ENCODE measurements at places on chromosomes 3 and 15. TPM values are rescaled to one million over a fixed set of nuclear protein-coding genes. Genes with fewer than 3 reads are reported as not detected.
A peak's percentile ranks its signal among the peaks of the same experiment; 100 is the strongest.

CHDH gene
- 29.1 TPM for polyA plus RNA-seq

GOLGA6L24 gene
- polyA plus RNA-seq, result not detected

EPHA6 gene
- 5.0 TPM for polyA plus RNA-seq

SAMMSON gene
- polyA plus RNA-seq, result not detected

MAP4 gene
- polyA plus RNA-seq, result 91.3 TPM

- no peak overlapping the region for H3K27ac ChIP-seq
- H3K27me3 ChIP-seq, result no peaks in the 10 kb centered on the region
- H3K4me1 ChIP-seq, result peaks cover 28% of the 10 kb centered on the region
- no peak for DNase-seq
- H3K36me3 ChIP-seq, result no peaks in the 10 kb centered on the region
These were observed 526.0 kb downstream of the FOXP1 start for GRCh38 chr3:71057526-71057894.

DNA sequence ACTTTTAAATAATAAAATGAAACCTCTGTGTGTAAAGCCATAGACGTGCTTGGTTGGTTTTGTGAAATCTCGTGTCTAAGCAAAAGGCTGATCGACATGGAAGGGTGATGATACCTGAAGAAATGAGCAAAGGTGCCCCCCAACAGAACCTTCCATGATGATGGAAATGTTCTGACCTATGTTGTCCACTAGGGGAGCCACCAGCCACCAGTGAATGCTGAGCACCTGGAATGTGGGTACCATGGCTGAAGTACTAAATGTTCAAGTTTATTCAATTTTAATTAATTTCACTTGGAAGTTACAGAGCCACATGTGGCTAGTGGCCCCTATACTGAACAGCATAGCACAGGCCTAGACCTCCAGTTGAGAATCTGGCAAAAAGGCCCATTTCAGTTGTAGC lies 158.8 kb downstream of the POLR2M start:
- no peaks in the 10 kb centered on the region for H3K4me1 ChIP-seq
- no peak overlapping the region for H3K27ac ChIP-seq
- H3K27me3 ChIP-seq, result no peaks in the 10 kb centered on the region

GRCh38 chr15:98980899-98981228 lies 26.7 kb downstream of the PGPEP1L start:
- H3K27me3 ChIP-seq, result no peaks in the 10 kb centered on the region
- no peaks in the 10 kb centered on the region for H3K36me3 ChIP-seq
- H3K4me3 ChIP-seq, result no peak overlapping the region
- no peak for DNase-seq

DNA sequence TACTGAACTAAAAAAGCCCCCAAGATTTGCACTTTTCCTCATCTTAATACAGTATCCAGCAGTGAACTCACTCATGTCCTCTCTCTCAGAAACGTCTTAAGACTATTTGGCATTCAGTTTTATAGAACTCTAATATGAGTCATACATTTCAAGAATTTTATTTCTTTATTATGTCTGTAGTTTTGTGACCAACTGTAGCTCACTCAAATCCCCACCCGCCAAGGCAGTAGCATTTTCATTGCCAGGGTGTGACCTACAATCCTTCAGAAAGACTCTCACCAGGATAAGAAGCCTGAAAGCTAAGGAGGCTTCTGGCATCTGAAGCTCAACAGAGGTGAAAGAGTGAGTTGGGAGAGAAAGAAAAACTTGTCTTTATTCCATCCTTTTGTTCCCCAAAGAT lies 537.1 kb downstream of the RSL24D1 start:
- H3K4me3 ChIP-seq, result no peak overlapping the region
- no peak overlapping the region for H3K27ac ChIP-seq
- no peak for DNase-seq

DNA sequence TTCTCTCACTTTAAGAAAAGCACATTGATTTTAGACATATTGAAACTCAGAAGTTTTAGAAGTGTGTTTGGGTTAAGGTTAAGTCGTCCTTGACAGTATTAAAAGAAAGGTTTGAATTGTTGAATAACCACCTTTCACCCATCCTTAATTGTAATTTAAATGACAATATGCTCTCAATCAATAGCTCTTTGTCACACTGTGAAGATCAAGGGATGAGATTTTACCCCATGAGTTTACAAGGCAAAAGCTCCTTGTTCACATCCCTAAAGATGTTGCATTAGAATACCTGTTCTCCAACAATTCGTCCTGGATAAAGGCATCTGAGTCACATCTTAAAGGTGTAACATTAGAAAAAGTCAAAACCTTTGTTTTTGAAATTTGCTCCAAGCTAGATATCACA lies 220.4 kb upstream of the MDFIC2 start:
- no peak overlapping the region for H3K27ac ChIP-seq
- no peaks in the 10 kb centered on the region for H3K4me1 ChIP-seq
- no peak for DNase-seq
- no peaks in the 10 kb centered on the region for H3K36me3 ChIP-seq
- peaks cover 6% of the 10 kb centered on the region for H3K27me3 ChIP-seq

GRCh38 chr3:142459929-142460328 lies 12.1 kb upstream of the XRN1 start:
- H3K36me3 ChIP-seq, result no peaks in the 10 kb centered on the region
- no peaks in the 10 kb centered on the region for H3K4me1 ChIP-seq
- no peak overlapping the region for H3K4me3 ChIP-seq

DNA sequence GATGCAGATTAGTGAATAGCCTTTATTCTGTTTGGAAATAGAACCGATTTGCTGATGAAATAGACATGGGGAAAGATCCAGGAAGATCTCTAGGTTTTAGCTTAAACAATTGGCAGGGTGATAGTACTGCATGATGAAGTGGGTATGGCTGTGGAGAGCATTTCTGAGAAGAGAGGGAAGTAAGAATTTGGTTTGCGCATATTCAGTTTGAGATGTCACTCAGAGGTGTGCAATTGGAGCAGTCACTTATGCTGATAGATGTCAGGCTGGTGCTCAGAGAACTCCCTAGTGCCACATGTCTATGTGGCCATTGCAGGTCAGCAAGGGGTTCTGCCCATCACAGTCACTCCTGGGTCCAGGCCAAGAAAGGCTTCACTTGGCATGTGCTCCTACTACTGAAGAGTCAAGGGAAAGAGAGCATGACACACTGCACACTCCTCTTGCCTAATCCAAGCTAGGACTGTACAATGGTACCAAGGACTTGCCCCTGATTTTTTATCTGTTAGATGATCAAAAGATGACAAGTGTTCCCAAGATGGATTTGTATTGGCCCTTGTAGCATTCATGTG lies 57.2 kb upstream of the ST8SIA2 start:
- no peaks in the 10 kb centered on the region for H3K27me3 ChIP-seq
- H3K27ac ChIP-seq, result no peak overlapping the region
- no peak for DNase-seq
- no peaks in the 10 kb centered on the region for H3K36me3 ChIP-seq

- no peak overlapping the region for H3K4me3 ChIP-seq
- H3K36me3 ChIP-seq, result no peaks in the 10 kb centered on the region
- DNase-seq, result no peak
- no peaks in the 10 kb centered on the region for H3K27me3 ChIP-seq
- peaks cover 21% of the 10 kb centered on the region for H3K4me1 ChIP-seq
These were observed 75.6 kb downstream of the TRAK1 start for GRCh38 chr3:42166662-42167300.

- H3K4me3 ChIP-seq, result no peak overlapping the region
- peaks cover 6% of the 10 kb centered on the region for H3K4me1 ChIP-seq
- DNase-seq, result peak; percentile 67
- no peaks in the 10 kb centered on the region for H3K27me3 ChIP-seq
These were observed 41.4 kb downstream of the ROBO2 start for GRCh38 chr3:77081240-77081661.

GRCh38 chr15:29403772-29404171 lies 134.2 kb upstream of the NSMCE3 start:
- H3K4me1 ChIP-seq, result no peaks in the 10 kb centered on the region
- H3K27me3 ChIP-seq, result no peaks in the 10 kb centered on the region
- H3K27ac ChIP-seq, result no peak overlapping the region
- no peak for DNase-seq

DNA sequence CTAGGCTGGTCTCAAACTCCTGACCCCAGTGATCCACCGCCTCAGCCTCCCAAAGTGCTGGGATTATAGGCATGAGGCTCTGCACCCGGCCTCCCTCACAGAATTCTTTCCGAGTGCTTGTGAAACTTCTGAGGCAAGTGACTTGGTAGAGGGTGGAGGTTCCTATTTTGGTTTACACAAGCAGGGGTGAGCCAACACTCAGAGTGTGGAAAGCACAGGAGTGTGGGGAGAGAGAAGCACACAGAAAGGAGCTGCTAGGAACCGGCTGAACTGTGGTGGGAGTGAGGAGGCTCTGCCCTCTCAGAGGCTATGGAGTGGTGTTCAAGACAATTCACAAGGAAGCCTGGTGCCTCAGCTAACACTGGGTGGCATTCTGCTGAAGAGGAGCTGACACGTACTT lies 7.7 kb downstream of the CAPN3 start:
- H3K27me3 ChIP-seq, result no peaks in the 10 kb centered on the region
- no peak overlapping the region for H3K4me3 ChIP-seq
- H3K27ac ChIP-seq, result no peak overlapping the region
- no peaks in the 10 kb centered on the region for H3K36me3 ChIP-seq
- no peaks in the 10 kb centered on the region for H3K4me1 ChIP-seq

DNA sequence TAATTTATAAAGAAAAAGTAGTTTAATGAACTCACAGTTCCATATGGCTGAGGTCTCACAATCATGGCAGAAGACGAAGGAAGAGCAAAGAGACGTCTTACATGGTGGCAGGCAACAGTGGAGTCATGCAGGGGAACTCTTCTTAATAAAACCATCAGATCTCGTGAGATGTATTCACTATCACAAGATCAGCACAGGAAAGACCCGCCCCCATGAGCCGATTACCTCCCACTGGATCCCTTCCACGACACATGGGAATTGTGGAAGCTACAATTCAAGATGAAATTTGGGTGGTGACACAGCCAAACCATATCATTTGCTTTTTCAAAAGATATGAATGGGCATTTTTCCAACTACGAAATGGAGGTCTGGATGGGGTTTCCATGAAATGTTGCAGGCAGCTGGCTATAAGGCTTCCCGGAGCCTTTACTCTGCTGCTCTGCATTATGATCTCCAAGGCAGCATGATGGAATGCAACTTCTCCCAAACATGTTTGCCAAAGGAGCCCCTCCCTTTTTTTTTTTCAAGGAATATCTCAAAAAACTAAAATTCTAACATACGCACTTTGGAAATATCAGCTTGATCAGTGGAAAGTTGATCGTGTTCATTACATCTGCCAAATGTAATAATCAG lies 189.7 kb downstream of the MEX3B start:
- H3K4me1 ChIP-seq, result peaks cover 4% of the 10 kb centered on the region
- no peak overlapping the region for H3K4me3 ChIP-seq
- DNase-seq, result no peak
- H3K36me3 ChIP-seq, result no peaks in the 10 kb centered on the region
- no peaks in the 10 kb centered on the region for H3K27me3 ChIP-seq
- H3K27ac ChIP-seq, result no peak overlapping the region

DNA sequence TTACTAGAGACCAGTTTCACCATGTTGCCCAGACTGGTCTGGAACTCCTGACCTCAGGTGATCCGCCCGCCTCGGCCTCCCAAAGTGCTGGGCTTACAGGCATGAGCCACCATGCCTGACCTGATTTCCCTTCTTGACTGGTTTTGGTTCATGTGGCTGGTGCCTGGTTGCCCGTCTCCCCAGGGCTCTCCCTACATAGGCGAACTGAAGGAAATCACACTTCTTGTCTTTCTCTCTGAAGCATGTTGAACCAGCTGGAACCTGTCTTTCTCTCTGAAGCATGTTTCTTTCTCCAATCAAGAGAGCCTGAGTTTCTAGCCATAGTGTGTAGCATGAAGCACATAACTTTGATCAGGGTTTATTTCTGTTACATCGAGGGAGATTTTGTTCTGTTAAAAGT lies 16.3 kb upstream of the SAMD7 start:
- H3K27me3 ChIP-seq, result no peaks in the 10 kb centered on the region
- H3K36me3 ChIP-seq, result no peaks in the 10 kb centered on the region
- DNase-seq, result no peak
- H3K27ac ChIP-seq, result no peak overlapping the region
- no peaks in the 10 kb centered on the region for H3K4me1 ChIP-seq

DNA sequence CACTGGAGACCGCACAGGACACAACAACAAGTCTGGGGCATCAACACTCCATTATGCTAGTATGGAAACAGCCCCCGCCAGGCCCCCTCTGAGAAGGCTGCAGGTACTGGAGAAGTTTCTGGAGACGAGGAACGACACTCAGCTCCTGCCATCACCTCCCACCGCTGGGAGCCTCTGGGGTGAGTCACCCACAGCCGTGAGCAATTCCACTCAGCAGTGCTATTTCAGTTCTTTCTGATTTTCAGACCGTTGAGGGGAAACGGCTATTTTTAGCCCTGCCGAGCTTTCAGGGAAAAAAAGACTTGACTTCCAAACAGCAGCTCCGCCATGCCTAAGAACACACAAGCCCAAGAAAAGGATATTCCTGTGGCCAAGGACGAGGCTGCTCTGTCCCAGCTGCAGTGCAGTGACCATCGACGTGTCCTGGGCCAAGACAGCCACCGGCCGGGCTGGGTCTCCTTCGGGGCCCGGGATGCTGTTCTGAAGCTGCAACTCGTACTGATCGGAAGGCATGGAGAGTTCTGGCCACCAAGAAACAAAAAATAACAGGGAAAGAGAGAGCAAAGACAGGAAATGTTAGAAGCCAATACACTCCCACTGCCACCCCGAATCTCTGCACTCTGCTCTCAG lies 40.8 kb downstream of the NUP210 start:
- H3K4me3 ChIP-seq, result no peak overlapping the region
- H3K27me3 ChIP-seq, result no peaks in the 10 kb centered on the region
- H3K4me1 ChIP-seq, result no peaks in the 10 kb centered on the region

GRCh38 chr3:172148241-172148640 lies 108.9 kb downstream of the FNDC3B start:
- peaks cover 15% of the 10 kb centered on the region for H3K4me1 ChIP-seq
- DNase-seq, result no peak
- no peaks in the 10 kb centered on the region for H3K27me3 ChIP-seq
- no peak overlapping the region for H3K4me3 ChIP-seq
- no peak overlapping the region for H3K27ac ChIP-seq
- no peaks in the 10 kb centered on the region for H3K36me3 ChIP-seq

GRCh38 chr3:5045961-5046360 lies 66.7 kb downstream of the BHLHE40 start:
- no peak for DNase-seq
- no peak overlapping the region for H3K4me3 ChIP-seq
- peaks cover 5% of the 10 kb centered on the region for H3K4me1 ChIP-seq
- H3K27me3 ChIP-seq, result no peaks in the 10 kb centered on the region
- H3K36me3 ChIP-seq, result no peaks in the 10 kb centered on the region
- peak overlapping the region; percentile 12 for H3K27ac ChIP-seq
